ENCODE measurements at places on chromosomes 13 and 19. TPM values are rescaled to one million over a fixed set of nuclear protein-coding genes. Genes with fewer than 3 reads are reported as not detected.

The GNG8 gene
- total RNA-seq = not detected

The ZNF415 gene
- total RNA-seq = 4.5 TPM

The IL27RA gene
- total RNA-seq = 21.5 TPM

The ATXN8OS gene
- not detected for total RNA-seq

The MYO1F gene
- 100 TPM for total RNA-seq

The PSPN gene
- 1.5 TPM for total RNA-seq

Data from lung (tissue), 17 donors.